Lung (tissue), 17 donors: ENCODE measurements at places on chromosomes 4 and X. TPM values are rescaled to one million over a fixed set of nuclear protein-coding genes. Genes with fewer than 3 reads are reported as not detected.
A peak's percentile ranks its signal among the peaks of the same experiment; 100 is the strongest.

ZNF185 gene
- total RNA-seq = 14.7 TPM

NUDT10 gene
- 5.9 TPM for total RNA-seq

DNA sequence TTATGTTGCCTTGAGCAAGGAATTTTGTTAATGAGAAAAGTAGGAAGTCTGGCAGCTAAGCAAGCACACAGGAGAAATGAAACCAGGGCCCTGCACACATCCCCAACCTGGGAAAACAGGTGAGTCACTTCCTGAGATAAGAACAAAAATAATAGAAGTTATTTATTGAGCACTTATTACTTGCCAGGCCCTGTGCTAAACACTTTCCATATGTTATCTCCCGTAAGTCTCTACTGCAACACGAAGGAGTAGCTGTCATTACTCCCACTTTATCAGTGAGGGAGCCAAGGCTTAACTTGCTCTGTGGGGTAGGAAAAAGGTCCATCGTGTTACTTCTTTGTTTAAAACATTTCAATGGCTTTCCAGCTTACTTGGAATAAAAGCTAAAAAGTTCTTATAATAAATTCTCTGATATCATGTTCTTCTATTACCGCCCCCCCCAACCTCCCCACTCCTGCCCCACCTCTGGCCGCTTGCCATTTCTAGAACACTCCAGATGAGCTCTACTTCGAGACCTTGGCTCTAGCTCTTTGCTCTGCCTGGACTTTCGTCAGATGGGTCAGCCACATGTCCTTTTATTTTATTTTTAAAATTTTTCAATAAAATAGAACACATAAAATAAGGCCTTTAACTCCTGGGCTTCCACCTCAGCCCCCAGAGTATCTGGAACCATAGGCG, 36.3 kb upstream of the PLAC8 start:
- no peaks in the 10 kb centered on the region for H3K4me1 ChIP-seq
- H3K4me3 ChIP-seq = no peak overlapping the region
- DNase-seq = no peak
- H3K27ac ChIP-seq = no peak overlapping the region

MFAP3L gene
- total RNA-seq = 3.4 TPM

DNA sequence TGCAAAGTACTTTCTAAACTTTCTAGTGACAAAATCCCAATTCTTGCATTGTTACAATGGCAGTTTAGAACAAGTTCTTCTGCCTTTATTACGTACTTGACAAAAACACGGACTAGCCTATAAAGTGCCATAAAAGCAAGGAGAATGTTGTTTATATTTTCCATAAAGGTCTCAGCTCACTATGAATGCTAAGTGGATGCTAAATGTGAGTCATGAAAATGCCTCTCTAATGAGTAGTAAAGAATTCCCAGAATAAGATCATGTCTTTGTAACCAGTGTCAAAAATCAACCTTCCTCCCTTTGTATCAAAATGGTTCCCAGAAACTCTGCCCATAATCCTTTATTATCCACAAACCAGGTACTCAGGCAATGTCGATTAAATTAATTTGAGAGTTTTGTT, 539.8 kb upstream of the SLIT2 start:
- H3K36me3 ChIP-seq = no peaks in the 10 kb centered on the region
- no peak overlapping the region for H3K27ac ChIP-seq
- no peak overlapping the region for H3K4me3 ChIP-seq
- H3K4me1 ChIP-seq = no peaks in the 10 kb centered on the region

- peaks cover 91% of the 10 kb centered on the region for H3K27me3 ChIP-seq
- H3K36me3 ChIP-seq = no peaks in the 10 kb centered on the region
- no peak overlapping the region for H3K27ac ChIP-seq
- DNase-seq = no peak
Observed at GRCh38 chrX:12137951-12138360, 317 bp upstream of the FRMPD4 start.

GRCh38 chrX:96183843-96184242, 500.8 kb upstream of the DIAPH2 start:
- no peak overlapping the region for H3K4me3 ChIP-seq
- H3K4me1 ChIP-seq = no peaks in the 10 kb centered on the region
- peak; percentile 35 for DNase-seq
- H3K27ac ChIP-seq = no peak overlapping the region
- no peaks in the 10 kb centered on the region for H3K27me3 ChIP-seq
- no peaks in the 10 kb centered on the region for H3K36me3 ChIP-seq

GUCY1B1 gene
- 16.5 TPM for total RNA-seq

MYOZ2 gene
- 0.09 TPM for total RNA-seq

DNA sequence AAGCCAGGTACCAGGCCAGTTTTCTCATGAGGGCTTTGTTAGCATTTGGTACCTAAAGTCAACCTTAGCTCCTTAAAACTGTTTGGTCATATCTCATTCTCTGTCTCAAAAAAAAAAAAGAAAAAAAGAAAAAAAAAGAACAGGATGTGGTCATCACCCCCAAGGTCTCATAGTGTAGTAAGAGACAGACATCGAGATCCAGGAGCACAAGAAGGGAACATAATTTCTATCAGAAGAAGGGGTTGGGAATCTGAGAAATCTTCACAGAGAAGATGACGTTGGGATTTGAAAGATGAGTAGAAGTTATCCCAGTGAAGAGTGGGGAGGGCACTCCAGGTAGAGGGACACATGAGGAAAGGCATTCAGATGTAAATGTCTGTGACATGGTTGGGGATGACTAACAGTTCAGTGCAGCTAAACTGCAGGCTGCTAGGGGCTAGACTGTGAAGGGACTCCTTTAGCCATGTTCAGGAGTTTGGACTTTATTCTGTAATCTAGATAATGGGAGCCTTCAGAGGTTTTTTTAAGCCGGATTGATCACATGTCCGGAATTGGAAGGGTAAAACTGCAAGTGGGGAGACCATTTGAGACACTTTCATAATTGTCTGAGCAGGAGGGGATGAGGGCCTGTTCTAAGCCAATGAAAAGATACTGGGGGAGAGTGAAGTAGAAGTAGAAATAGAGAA, 26.9 kb upstream of the GJB1 start:
- H3K36me3 ChIP-seq = no peaks in the 10 kb centered on the region
- no peak overlapping the region for H3K4me3 ChIP-seq
- DNase-seq = no peak

DNA sequence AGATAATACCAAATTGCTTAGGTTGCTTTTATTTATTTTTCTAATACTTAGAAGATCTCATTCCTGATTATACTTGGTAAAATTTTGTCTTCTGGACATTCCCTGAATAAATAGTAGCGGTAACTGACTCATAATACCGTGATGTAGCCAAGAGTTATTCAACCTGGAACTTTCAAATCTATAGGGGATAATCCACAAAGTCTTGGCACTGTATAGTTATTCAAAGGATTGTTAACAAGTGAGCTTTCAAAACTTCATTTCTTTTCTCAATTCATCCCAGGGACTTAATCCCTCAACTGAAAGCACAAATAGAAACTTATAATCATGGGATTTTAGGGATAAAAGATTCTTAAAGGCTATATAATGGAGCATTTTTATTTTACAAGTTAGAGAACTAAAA, 1383.3 kb downstream of the FAM133A start:
- no peaks in the 10 kb centered on the region for H3K36me3 ChIP-seq
- peaks cover 16% of the 10 kb centered on the region for H3K27me3 ChIP-seq
- H3K4me1 ChIP-seq = no peaks in the 10 kb centered on the region
- DNase-seq = no peak
- H3K27ac ChIP-seq = no peak overlapping the region

MSN gene
- 228 TPM for total RNA-seq

GRCh38 chrX:119880552-119881437, 9.2 kb downstream of the NDUFA1 start:
- H3K27me3 ChIP-seq = no peaks in the 10 kb centered on the region
- no peaks in the 10 kb centered on the region for H3K4me1 ChIP-seq
- H3K27ac ChIP-seq = no peak overlapping the region
- H3K36me3 ChIP-seq = peaks cover 3% of the 10 kb centered on the region
- no peak overlapping the region for H3K4me3 ChIP-seq
- DNase-seq = peak; percentile 46

- no peaks in the 10 kb centered on the region for H3K27me3 ChIP-seq
- H3K36me3 ChIP-seq = no peaks in the 10 kb centered on the region
- DNase-seq = no peak
- H3K27ac ChIP-seq = no peak overlapping the region
Observed at GRCh38 chrX:123331349-123331748, 147.3 kb downstream of the GRIA3 start.
